Pulmonary artery endothelial cell (primary cell): ENCODE measurements at places on chromosomes 12 and 14.

GRCh38 chr14:56664811-56665421 lies 85.3 kb downstream of the TMEM260 start:
- no peak for DNase-seq

DNA sequence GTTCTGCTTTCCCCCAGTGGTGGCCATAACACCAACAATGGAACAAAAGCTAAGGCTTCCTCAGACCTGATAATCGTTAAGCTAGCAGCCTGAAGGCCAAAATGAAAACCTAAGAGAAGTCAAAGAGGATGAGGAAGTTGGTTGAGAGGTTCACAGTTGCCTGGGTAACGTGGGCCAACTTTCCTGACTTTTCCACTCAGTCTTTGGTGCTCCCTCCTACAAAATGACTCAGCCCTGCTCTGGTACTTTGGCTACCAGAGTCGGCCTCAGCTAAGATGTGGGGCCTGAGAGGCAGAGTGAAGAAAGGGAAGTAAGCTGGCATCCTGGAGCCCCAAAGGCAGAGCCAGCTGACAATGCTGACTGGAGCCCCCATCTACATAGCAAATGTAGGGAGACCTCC lies 14.9 kb upstream of the FKBP11 start:
- DNase-seq, result no peak

DNA sequence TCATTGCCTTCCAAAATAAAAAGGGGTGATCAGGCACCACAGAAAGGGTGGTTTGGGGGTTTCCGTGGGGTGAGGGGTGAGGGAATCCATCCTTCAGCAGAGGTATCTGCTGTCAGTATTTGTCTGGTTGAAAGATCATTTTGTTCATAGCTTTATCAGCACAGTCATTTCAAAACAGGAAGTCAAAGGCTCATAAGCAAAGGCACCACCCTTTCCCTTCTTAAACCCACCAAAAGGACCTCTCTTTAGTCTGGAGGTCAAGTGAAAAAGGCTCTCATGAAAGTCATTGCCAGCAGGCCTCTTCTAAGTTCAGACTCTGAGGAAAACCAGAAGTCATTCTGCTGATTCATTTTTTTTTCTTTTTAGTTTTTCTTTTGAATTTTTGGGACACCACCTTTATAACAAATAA lies 6.2 kb downstream of the CHST11 start:
- no peak for DNase-seq

GRCh38 chr12:27965966-27966365 lies 6.6 kb downstream of the PTHLH start:
- no peak for DNase-seq

DNA sequence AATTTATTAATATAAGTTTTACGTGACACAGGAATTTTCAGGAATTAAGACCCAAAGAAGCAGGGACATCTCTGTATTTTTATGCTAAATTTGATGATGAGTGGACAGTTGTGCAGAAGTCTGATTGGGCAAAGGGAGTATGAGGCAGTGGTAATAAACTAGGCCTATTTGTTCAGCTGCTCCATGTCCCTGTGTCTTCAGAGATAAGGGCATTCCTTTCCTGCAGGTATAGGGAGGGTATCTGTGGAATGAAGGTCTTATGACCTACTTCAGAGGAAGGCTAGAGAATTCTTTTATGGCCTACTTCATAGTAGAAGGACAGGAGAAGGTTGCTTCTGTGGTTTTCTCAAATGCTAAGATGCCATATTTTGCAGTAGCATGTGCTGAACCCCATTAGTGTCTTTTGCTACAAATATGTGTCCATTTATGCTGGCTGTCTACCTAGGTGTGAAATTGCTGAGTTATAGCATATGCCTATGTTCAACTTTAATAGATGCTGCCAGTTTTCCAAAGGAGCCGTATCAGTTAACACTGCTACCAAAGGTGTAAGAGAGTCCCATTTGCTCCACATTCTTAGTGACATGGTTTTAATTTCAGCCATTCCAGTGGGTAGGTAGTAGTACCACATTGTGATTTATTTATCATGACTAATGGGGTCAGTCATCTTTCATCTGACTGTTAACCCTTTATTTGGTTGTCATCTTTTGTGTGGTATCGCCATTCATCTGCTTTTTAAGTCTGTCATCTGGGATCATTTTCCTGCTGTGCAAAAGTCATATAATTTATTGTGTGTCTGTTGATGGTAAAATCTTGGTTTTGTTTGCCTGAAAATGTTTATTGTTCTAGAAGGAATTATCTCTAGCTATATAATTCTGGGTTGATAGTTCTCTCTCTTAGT lies 410.7 kb upstream of the RGS6 start:
- no peak for DNase-seq
